EH (cell line): ENCODE measurements at places on chromosomes 11 and 22.

DNA sequence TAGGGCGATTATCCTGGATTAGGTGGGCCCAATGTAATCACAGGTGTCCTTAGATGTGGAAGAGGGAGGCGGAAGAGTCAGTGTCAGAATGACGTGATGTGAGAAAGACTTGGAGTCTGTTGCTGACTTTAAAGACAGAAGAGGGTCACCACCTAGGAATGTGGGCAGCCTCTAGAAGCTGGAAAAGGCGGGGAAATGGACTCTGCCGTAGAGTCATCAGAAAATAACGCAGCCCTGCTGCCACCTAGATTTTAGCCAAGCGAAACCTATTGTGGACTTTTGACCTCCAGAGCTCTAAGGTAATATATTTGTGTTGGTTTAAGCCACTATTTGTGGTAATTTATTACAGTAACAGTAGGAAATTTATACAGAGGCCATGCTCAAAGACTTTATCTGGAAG, 4.8 kb downstream of the DDX10 start:
- no peak for DNase-seq

GRCh38 chr11:117019871-117020270, 78.4 kb downstream of the SIK3 start:
- DNase-seq, result no peak

DNA sequence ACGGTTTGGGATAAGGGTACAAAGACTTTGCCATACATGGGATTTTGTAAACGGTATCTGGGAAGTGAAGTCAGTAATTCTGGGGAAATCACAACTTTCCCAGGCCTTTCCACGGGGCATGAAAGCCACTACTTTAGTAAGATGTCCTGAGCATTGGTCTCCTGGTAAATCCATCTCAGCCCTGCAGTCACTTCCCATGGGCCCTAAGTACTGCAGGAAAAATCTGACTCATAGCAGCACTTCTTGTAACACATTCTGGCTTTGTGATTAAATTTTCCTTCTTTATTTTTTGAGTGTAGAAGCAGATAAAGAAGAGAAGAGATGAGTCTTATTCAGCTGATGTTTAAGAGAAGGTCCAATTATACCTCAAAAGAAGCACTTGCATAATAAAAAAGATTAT, 67.6 kb downstream of the BLID start:
- peak; percentile 48 for DNase-seq

- no peak for DNase-seq
Observed at GRCh38 chr11:93493252-93493897, 49.8 kb downstream of the SMCO4 start.

DNA sequence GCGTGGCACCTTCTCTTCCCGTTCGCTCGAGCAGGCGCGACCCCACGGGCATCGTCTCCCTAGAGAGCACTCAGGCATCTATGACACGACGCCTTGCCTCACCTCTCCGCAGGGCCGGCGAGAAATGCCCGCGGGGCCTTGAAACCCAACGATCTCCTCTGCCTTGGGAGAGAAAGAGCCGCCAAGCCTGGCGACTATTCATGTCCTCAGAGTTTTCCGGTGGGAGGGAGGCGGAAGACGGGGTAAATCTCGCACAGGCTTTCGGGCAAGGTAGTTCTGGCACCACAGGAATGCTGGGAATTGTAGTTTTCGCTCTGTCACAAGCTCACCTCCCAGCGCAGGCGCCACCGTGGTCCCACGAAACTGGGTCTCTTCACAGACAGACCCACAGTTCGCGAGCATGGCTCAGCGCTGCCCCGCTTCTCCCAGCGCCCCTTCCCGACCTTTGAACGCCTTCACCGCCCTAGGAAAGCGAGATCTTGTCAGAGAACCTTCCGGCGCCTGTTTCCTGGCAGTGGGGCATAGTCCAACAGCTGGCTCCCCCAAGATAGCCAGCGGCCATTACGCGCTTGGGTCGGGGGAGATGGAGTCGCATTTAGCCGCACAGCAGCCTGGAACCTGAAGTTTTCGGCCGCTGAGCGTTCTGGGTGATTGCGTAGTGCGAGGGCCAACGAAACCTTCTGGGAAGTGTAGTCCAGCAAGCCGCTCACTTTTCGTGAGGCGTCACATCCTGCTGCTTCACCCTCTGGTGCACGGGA, at the start of gene CCDC90B:
Gene CCDC90B (minus strand): TSS at position 597 of the 758 bp plus-strand sequence. CDS start 395 bp downstream, at position 202.
- peak; percentile 98 for DNase-seq

- peak; percentile 18 for DNase-seq
Observed at GRCh38 chr22:35739076-35739930, 21.6 kb downstream of the APOL5 start.

DNA sequence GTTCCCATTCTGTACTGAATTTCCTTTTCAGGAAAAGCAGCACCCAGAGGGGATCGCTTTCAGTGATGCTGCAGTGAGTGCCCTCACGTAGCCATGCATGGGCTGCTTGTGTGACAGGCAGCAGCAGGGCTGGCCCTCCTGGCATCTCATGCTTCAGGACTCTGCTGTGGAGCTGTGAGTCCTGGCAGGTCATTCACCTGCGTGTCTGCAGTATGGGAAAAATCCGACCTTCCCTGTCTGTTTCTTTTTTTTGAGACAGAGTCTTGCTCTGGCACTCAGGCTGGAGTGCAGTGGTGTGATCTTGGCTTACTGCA, 13.4 kb downstream of the GLB1L2 start:
- DNase-seq, result no peak

- peak; percentile 79 for DNase-seq
Observed at GRCh38 chr22:19663821-19664355, 50.4 kb upstream of the SEPTIN5 start.

GRCh38 chr11:59601788-59602187, 13.8 kb downstream of the OSBP start:
- no peak for DNase-seq

GRCh38 chr11:10322830-10323792, 18.2 kb downstream of the ADM start:
- DNase-seq, result peak; percentile 93

DNA sequence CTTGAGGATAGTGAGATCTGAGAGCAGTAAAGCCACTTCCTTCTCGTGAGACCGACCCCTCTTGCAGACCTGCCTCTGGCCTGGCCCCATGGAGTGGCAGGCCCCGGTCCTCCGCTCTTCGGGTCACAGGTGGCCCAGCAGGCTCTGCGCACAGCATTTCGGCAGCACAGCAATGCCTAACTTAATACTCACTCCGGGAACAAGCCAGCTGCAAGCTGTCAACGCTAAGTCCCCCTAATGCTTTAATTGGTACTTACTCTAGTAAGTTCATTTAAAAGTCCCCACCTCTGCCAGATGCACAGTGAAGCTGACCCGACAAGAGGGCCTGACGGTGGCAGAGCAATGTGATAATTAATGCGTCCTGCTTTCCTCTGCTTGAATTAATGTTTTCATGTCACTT, 349.3 kb upstream of the B3GAT1 start:
- DNase-seq, result no peak

GRCh38 chr11:125690006-125690405, 9.4 kb upstream of the ACRV1 start:
- no peak for DNase-seq

DNA sequence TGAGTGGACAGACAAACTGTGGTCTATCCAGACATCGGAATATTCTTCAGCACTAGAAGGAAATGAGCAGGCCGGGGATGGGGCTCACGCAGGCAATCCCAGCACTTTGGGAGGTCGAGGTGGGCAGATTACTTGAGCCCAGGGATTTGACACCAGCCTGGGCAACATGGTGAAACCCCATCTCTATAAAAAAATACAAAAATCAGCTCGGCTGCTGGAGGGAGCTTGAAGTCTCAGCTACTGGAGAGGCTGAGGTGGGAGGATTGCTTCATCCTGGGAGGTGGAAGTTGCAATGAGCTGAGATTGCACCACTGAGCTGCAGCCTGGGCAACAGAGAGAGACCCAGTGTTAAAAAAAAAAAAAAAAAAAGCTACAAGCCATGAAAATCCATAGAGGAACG, 8.0 kb upstream of the CTSD start:
- peak; percentile 62 for DNase-seq

GRCh38 chr11:94028436-94028835, 7.3 kb downstream of the HEPHL1 start:
- DNase-seq, result peak; percentile 64

GRCh38 chr11:134911514-134912180, 499.6 kb upstream of the B3GAT1 start:
- DNase-seq, result no peak

DNA sequence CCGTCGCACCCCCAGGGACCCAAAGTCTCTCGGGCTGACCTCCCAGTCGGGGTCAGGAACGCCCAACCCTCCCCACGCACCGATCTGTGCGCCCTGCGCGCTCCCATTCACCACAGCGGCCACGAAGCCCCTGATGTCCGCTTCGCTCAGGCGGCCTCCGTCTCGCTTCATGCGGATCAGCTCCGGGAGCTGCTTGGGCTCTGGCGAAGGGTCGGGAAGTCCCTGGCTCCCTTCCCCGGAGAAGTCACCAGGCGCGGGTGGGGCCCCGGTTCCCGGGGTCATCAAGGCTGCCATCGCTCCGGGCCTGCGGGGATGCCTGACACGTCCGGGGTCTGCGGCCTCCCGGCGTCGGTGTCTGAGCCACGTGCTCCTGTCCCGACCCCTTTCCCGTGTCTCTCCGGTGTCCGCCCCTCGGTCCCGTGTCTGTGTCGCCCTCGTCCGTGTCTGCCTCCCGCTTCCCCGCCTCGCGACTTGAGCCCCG, 356 bp downstream of the TYMP start:
- DNase-seq, result no peak

DNA sequence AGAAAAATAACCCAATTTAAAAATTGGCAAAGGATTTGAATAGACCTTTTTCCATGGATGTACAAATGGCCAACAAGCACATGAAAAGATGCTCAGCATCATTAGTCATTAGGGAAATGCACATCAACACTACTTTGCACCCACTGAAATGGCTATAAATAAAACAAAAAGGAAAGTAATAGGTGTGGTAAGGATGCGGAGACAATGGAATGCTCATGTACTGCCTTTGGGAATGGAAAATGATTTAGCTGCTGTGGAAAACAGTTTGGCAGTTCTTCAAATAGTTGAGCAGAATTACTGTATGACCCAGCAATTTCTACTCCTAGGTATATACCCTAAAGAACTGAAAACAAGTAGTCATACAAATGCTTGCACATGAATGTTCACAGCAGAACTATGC, 37.4 kb downstream of the LARGE2 start:
- peak; percentile 64 for DNase-seq

DNA sequence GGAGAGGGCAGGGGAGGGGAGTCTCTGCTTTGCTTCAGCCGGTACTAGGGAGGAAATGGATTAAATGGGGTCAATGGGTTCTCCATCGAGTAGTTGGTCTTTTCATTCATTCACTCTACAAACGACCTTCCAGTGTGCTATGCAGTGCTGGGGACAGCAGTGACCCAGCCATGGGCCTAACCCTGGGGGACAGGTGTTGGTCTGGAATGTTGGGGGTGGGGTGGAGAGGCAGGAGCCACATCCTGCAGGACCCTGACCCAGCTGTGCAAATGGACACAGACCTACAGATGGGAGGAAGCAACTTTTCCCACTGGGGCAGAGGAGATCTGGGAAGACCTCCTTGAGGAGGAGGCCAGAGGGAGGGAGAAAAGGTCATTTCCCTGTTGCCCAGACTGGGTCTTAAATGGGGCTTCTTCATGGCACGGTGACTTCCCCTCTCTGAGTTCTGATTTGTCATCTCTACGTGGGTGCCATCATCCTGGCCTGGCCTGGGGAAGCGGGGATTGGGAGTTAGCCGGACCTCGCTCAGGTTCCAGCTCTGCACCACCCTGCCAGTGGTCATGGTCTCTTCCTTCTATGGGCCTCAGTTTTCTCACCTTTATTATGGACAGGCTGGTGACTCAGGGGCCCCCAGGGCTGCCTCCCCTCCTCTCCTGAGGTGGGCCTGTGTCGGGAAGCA, 2.0 kb downstream of the CYTH4 start:
- DNase-seq, result no peak

- DNase-seq, result peak; percentile 45
Observed at GRCh38 chr22:27835446-27835845, 33.9 kb upstream of the MN1 start.

GRCh38 chr11:25860677-25861450, 471.1 kb upstream of the ANO3 start:
- DNase-seq, result no peak

DNA sequence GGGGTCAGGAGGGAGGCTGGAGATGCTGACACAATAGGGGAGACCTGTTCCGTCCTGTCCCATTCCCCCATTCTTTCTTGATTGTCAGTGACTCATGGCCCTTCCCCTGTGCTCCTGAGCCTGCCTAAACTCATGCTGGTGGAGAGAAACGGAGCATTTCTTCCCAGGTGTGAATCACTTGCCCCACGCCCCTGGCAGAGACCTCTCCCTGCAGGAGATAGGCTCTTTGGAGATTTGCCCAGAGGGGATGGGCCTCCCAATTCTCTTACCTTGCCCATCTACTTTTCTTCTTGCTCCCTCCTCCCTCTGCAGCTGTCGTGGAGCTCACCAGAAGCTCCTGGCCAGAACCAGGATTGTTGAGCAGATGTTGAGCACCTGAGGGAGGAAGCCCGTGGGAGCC, 121.9 kb upstream of the OR9Q1 start:
- no peak for DNase-seq

DNA sequence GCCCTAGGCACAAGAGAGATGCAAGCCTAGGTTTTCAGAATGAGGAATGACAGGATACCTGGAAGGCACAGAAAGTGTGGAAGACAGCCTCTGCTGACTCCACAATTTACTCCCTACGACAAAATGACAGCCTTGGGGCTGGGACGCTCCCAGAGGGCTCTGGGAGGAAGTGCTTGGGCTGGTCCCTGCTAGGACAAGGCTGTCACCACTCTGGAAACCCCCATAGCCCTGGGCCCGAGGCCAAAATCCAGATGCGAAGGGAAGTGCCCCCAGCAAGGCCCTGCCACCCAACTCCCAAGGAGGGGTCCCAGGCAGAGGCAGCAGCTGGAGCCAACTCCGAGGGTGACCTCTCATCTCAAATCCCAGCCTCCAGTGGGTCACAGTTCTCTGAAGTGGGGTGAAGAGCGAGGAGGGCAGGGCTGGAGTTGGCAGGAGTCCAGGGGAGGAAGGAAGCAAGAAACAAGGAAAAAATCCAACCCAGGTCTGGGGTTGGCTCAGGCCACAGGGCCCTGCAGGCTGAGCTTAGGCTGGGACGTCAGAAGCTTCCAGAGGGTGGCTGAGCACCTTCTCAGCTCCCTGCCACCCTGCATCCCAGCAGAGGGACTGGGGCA, 6.3 kb upstream of the CDC42EP2 start:
- no peak for DNase-seq

- no peak for DNase-seq
Observed at GRCh38 chr11:79699246-79699645, 258.4 kb upstream of the TENM4 start.
